ENCODE measurements at places on chromosomes 3 and 15. TPM values are rescaled to one million over a fixed set of nuclear protein-coding genes. Genes with fewer than 3 reads are reported as not detected.

GRCh38 chr3:46490338-46491084, 7.3 kb upstream of the RTP3 start:
- no peak for DNase-seq

GRCh38 chr3:75242012-75242735, 422.0 kb upstream of the FRG2C start:
- no peak for DNase-seq

GRCh38 chr3:129013491-129013891, 12.4 kb downstream of the EFCC1 start:
- DNase-seq = no peak

- DNase-seq = peak; percentile 24
Measured at GRCh38 chr15:78938658-78939488, 6.0 kb downstream of the CTSH start.

- no peak for DNase-seq
Measured at GRCh38 chr15:69225355-69226022, 65.1 kb downstream of the GLCE start.

- no peak for DNase-seq
Measured at GRCh38 chr3:23806534-23807423, 1.0 kb downstream of the UBE2E1 start.

DNA sequence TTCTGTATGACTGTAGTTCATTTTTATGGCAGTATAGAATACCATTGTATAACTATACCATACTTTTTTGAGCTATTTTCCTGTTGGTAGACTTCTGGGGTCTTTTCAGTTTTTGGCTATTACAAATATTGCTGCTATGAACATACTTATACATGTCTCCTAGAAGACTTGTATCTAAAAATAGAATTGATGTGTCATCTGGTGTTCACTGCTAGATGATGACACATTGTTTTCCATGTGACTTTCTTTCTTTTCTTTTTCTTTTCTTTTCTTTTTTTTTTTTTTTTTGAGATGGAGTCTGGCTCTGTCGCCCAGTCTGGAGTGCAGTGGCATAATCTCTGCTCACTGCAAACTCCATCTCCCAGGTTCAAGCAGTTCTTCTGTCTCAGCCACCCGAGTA, 69.8 kb downstream of the SH3GL3 start:
- DNase-seq = no peak

Gene CADPS
- total RNA-seq = not detected

Gene SAXO2
- total RNA-seq = 1.1 TPM

Gene RAD51
- 73.2 TPM for total RNA-seq
